ENCODE measurements at places on chromosomes 7 and 10.

DNA sequence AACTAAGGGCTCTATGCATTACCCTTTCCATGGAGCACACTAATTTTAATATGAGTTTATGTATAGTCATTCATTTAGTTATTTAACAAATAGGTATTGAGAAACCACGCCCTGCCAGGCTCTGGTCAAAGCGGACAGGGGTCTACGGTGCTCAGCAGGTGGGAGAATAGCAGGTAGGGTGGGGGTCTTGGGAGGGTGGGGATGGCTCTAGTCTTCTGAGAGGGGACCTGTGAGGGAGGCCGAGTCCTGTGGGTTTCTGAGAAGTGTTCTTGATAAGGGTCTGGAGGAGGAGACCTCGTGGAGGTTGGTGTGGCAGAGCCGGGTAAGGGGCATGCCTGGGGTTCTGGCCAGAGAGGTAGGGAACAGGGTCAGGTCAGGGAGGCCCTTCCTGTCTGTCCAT is 1.1 kb downstream of the WDFY4 start:
- DNase-seq = no peak

DNA sequence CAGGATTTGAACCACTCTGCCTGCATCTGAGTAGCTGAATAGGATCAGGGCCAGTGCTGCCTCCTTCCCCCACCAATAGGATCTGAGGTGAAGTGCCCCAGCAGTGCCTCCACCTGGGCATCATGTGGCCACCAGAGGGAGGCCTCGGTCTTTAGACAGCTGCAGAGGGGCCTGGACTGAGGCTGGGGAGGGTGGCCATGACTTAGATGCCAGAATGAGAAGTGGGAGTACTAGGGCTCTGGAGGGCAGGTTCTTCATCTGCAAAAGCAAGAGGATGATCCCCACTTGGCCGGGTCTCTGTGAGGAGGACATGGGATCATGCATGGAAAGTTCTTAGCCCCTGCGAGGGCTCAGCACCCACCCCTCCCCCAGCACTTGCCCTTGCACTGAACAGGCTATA is 56.9 kb downstream of the NEUROG3 start:
- peak; percentile 28 for DNase-seq

- DNase-seq = peak; percentile 67
These were observed 23.7 kb downstream of the RTKN2 start for GRCh38 chr10:62244785-62245467.

DNA sequence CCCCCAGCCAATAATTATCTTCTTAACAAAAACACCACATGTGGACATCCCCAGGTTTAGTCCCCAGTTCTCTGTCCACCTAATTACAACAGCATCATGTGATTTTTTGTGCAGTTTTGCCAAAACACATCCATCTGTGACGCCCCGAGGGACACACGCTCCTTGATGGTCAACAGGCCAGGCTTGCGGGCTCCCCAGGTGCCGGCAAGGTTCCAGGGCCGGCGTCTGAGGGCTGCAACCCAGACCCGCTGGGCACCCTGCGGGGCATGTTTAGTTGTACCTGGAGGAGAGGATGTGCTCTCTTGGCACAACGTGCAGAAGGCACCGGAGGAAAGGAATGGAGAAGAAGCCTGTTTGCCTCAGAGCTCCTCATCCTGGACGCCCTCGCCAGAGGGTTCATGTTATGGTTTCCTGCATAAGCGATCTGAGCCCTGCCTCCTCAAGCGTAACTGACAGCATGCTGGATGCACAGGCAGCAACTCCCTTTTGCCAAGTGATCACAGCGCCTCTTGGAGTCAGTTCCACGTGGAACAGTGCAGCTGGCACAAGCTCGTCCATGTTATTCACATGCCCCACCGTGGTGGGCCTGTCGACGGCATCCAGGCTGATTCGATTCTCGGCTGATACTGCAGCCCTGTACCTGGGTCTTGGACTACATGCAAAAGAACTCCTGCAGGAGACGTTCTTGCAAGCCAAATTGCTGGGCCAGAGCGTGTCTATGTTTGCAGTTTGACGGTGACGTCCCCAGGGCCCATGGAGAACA is 41.6 kb downstream of the JAKMIP3 start:
- DNase-seq = peak; percentile 53

DNA sequence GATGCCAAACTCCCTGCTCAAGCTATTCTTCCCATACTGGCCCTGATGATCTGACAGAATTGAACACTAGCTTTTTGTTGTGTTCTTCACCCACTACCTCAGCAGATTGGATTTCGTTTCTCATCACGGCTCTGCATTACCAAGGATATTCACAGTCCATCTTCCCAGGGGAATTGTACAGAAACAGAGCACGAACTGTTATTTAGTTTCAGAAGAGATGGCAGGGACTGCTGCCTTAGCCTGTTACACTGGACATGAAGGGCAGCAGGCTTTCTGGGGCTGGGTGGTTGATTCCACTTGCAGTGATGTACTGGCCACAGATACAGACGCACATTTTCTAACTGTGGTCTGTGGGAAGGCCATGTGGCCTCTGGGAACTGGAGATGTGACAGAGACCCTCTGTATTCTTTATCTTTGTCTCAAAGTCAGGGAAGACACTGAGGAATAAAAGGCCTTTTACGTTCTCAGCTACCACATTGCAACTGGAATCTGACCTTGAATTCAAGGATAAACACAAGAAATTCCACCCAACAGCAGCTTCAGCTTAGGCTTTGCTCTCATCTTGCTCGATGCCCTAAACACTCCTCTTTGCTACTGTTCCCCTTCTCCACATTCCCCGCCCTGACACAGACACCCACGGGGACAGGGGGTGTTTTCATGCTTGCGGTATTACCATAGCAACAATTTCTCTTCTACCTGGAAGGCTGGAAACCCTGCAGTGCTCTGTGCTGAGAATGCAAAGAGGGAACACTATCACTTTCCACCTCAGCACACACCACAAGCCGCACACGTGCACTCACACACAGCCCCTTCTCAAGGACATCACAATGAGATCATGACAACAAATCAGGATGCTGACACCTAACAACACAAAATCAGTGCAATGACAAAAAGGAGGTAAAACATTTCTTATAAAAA is 81.7 kb downstream of the RNF216 start:
- DNase-seq = peak; percentile 76

GRCh38 chr10:43249962-43250614 is 16.8 kb downstream of the RASGEF1A start:
- DNase-seq = peak; percentile 18

DNA sequence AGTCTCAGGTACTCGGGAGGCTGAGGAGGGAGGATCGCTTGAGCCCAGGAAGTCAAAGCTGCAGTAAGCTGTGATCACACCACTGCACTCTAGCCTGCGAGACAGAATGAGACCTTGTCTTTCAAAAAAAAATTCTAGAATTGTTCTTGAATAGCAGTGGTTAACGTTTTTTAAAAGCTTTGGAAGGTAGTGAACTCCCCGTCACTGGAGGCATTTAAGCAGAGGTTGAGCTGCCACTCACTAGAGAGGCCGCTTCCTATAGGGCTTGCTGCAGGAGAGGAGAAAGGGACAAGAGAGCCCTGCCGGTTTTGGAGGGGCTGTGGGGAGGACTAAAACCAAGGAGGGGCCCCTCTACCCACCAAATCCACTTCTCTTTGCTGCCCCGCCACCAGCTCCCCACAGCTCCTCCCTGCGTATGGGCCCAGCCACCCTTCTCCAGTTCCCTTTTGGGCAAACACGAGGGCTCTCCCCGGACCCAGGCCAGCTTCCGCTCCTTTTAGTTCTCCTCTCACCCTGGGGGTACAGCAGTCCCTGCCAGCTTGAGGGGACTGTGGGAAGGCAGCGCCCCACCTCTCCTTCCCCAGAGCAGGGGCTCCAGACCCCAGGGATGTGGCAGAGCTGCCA is 86.9 kb upstream of the GTF2I start:
- DNase-seq = no peak

- peak; percentile 41 for DNase-seq
These were observed 536.0 kb upstream of the GALNT17 start for GRCh38 chr7:70595755-70596597.

DNA sequence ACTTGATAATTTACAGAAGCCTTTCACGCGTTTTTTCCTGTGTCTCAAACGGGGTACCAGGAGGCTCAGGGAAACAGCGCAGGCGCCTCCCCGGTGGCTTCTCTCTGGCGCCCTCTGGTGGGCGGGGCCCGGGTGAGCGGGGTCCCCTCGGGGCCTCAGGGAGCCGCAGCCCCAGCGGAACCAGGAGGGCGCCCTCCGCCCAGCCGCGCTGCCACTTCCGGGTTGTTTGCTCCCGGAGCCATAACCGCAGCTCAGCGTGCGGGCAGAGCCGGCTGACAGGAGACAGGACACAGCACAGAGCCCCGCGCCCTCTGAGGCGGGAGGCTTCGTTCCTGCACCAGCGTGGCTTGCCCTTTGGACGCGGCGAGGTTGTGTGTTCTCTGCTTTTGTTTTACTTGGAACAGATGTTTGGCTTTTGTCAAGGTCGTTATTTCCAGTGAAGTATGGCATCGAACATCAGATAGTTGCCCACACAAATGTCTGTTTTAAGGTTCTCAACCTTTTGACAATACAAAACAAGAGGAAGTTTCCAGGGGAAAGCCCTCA is 6.9 kb upstream of the CYP2E1 start:
- DNase-seq = peak; percentile 75

- DNase-seq = peak; percentile 65
These were observed 23.1 kb downstream of the SORCS3 start for GRCh38 chr10:104664205-104664604.

DNA sequence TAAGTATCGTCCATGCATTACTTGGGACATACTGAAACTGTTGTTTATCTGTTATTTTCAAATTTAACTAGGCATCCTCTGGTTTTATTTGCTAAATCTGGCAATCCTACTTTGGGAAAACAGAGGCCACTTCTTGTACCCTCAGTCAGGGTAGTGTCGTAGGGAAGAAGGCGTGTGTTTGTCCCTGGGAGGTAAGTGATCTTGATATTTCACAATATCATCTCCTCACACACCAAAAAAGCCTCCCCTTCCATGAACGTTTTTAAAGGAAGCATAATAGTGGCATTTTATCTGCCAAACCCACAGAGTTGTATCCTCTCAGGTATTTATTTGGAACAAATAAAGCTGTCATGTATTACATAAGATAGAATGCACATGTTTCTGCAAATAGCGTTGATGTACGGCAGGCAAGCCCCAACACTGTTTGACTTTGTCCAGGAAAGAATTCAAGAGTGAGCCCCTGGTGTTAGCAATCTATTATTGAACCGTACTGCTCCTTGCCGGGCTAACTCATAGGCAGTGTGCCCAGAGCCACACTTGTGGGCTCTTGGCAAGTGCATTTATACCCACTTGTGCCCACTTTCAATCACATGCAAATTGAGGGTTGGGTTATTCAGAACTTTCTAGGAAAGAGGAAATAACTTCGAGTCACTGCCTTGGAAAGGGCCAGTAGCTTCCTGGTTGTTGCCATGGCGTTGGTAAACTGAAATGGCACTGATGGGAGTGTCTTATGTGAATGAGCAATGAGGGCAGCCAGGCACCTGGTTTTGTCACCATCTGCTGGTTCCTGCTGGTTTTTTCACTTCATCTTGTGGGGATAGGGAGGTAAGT is 266.0 kb downstream of the USP6NL start:
- peak; percentile 84 for DNase-seq

GRCh38 chr7:150481186-150481920 is 30.9 kb downstream of the GIMAP8 start:
- DNase-seq = no peak

GRCh38 chr10:71380841-71381240 is 15.9 kb upstream of the CDH23 start:
- no peak for DNase-seq

DNA sequence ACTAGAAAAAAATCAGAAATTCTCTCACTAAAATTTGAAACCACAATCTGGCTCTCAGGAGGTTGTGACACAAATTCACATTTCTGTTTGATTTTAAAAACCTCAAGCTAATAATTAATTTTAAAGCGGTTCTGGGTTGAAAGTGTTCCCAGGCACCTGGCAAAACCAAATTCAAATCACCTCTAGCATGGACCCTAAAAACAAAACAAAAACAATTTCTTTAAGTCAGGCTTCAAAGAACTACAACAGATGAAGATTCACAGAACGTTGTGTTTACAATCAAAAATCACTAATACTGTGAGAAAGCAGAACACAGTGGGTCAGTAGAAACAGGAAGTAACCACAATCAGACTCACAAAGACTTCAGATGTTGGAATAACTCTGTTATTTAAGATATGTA is 7.2 kb upstream of the RELN start:
- DNase-seq = no peak

DNA sequence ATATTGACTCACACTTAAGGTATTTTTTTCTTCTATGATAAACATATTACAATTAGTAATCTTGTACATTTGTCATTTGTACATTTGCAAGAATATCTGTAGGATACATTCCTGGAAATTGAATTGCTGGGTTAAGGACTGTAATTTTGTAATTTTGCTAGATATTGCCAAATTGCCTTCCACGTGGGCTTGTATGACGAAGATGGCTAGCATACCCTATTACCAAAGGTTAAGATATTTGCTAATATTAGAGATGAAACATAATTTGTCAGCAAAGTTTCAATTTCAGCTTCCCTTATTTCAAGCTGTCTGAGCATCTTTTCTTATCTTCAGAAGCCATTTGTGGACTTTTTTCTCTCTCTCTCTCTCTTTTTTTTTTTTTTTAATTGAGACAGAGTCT is 1.0 kb upstream of the LYZL2 start:
- DNase-seq = no peak

GRCh38 chr10:24133835-24134234 is 75.1 kb upstream of the KIAA1217 start:
- no peak for DNase-seq

GRCh38 chr7:149885191-149886017 is 11.6 kb downstream of the ATP6V0E2 start:
- peak; percentile 21 for DNase-seq

- peak; percentile 38 for DNase-seq
These were observed 64.0 kb downstream of the OAT start for GRCh38 chr10:124354411-124355382.

- peak; percentile 63 for DNase-seq
These were observed 132.6 kb upstream of the PODXL start for GRCh38 chr7:131688738-131689661.

GRCh38 chr10:128865436-128866195 is 601.4 kb upstream of the MGMT start:
- no peak for DNase-seq

GRCh38 chr10:117362313-117362712 is 12.9 kb downstream of the PDZD8 start:
- DNase-seq = no peak

- peak; percentile 23 for DNase-seq
These were observed 228.1 kb downstream of the BMPER start for GRCh38 chr7:34133356-34133982.

- DNase-seq = peak; percentile 35
These were observed 330.0 kb downstream of the ARL4A start for GRCh38 chr7:13017333-13017857.

GRCh38 chr7:105480931-105481330 is 41.1 kb downstream of the PUS7 start:
- no peak for DNase-seq
